Calu3 (cell line): ENCODE measurements at places on chromosomes 4 and X.

GRCh38 chr4:55398461-55398860 lies 2.7 kb downstream of the TMEM165 start:
- no peak for DNase-seq

- no peak for DNase-seq
Measured at GRCh38 chr4:145670422-145670821, 9.5 kb upstream of the C4orf51 start.

- DNase-seq, result no peak
Measured at GRCh38 chr4:93852680-93853079, 24.1 kb downstream of the ATOH1 start.

GRCh38 chr4:138677212-138677611 lies 338.4 kb upstream of the NOCT start:
- DNase-seq, result no peak

- no peak for DNase-seq
Measured at GRCh38 chr4:153755186-153755585, 4.6 kb downstream of the RNF175 start.

GRCh38 chr4:13994016-13994415 lies 366.5 kb upstream of the BOD1L1 start:
- DNase-seq, result no peak

- no peak for DNase-seq
Measured at GRCh38 chr4:41394481-41394894, 137.8 kb downstream of the UCHL1 start.

DNA sequence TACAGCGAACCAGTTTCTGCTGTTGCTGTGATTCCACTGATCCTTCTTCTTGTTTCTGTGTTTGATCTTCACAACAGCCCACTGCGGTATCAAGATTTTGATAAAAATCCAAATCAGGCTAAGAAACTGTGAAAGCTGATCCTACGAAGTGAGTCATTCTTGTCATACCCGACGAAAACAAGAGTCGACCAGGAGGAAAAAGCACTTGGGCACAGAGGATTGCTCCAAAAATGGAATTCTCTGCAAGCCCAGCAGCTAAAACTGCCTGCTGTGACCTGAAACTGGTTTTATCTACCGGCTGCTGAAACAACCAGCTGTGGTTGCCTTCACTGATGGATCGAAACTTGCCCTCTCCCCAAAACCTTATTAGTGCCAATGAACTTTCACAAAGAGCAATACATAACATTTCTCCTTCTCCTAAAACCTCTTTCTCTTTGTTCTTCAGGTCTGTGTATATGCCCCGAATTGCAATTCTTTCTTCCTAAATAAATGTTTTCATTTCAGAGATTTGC lies 607.0 kb upstream of the PRKX start:
- no peak for DNase-seq

- DNase-seq, result no peak
Measured at GRCh38 chr4:8493484-8493883, 52.9 kb downstream of the TRMT44 start.

DNA sequence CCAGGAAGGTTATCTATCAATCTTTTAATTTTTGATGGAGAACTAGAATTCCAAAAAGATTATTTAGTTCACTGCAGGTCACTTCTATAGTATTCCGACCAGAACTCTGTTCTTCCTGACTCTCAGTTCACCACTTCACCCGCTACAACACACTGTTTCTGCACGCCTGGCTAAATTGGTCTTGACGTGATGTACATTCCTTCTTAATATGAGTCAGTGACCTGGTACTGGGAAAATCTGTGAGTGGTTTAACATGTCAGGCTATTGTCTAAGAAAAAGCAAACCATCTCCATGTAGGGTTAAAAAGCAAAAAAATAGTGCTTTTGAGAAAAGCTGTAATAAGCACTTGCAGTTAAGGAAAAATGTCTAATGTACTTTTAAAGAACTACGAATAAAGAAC lies 120.4 kb downstream of the NDST3 start:
- no peak for DNase-seq

- DNase-seq, result no peak
Measured at GRCh38 chr4:143234153-143234552, 49.4 kb downstream of the USP38 start.

DNA sequence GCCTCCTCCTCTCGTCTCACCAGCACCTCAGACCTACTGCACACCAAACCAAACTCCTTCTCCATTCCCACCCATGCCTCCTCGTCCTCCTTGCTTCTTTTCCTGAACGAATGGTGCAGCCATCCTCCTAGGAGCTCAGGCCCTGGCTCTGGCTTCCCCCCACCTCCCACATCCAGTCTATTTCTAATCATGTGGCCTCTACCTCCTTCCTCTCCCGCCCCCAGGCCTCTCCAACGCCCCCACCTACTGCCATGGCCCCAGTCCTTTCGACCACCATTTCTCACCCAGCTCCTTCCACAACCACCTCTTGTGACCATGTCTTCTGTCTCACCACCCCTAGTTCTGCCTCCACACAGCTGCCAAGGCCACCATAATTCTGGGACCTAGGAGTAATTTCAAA lies 127.1 kb downstream of the PJA1 start:
- DNase-seq, result no peak

- no peak for DNase-seq
Measured at GRCh38 chr4:39357002-39357401, 9.2 kb downstream of the RFC1 start.

GRCh38 chr4:140876615-140877364 lies 120.6 kb upstream of the TBC1D9 start:
- no peak for DNase-seq

DNA sequence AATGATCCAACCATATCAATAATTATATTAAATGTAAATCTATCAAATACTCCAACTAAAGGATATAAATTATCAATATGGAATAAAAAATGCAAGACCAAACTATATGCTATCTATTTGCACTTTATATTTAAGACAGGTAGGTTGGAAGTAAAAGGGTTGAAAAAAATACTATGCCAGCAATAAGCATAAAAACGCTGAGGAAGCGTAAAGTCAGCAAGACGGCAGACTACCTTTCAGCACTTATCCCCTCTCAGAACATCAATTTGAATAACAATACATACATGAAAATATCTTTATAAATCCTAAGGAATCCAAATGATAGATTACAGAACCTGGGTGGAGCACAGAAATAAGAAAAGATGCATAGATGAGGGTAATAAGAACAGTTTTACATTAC lies 14.0 kb upstream of the GABRA3 start:
- no peak for DNase-seq

DNA sequence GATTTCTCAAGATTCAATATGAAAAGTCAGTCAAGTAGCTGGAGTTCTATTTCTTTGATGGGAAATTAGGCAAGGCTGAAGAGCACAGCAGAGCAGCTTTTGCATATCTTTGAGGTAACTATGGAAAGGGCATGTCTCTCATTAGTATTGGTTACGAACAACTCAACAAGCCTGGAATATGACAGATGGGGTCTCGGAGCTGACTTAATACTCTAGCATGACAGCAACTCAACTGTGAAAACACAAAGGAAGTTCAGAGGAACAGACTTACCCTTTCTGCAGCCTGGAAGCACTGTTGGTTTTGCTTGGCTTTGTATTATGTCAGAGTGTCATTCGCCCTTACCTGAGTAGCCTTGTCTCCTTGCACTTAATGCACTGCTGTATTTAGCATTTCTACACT lies 79.9 kb upstream of the AADAT start:
- DNase-seq, result no peak
